Osteoblast (primary cell): ENCODE measurements at places on chromosomes 4 and X.

DNA sequence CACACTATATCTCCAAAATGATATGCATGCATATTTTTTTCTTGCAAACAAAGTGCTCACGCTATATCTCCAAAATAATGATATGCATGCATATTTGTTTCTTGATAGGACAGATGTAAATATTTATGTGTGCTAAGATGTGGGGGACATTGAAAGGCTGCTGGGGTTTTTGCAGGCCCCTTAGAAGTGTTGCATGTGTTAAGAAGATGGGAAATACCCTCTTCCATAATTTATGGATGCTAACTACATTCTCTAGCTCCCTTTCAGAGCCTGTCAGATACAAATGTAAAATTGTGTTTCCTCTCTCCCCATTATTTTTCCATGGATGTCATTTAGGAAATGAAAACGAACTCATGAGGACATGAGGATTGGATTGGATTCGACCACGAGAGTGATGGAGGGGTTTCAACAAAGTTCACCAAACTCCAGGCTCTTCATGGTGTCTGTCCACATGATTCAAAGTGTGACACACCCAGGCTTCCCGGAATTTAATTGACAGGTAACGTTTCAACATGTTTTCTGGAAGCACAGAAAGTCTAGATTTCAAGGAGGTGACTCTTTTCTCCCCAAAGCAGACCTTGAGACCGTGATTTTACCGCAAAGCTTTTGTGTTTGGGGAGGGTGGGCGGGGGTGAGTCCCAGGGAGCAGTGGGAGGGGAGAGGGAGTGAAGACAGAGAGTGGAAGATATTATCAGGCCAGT, 94.4 kb upstream of the CD99 start:
- no peak for DNase-seq

GRCh38 chrX:1430451-1430850, 22.3 kb downstream of the ASMTL start:
- no peak for DNase-seq

DNA sequence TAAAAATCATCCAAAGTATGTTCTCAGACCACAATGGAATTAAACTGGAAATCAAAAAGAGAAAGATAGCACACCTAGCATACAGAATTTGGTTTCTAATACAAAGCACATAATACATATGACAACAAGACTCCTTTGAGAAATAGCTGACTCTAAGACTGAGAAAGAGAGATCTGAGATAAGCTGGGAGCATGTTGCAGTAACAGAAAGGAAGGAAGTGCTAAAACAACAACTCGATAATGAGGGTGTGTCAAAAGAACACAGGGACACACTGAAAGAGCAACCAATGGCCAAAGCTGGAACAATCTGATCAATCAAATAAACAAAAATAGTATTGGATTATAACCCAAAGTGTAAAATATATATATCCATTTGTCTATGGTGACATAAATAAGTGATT, 586.6 kb downstream of the C4orf33 start:
- DNase-seq: no peak

DNA sequence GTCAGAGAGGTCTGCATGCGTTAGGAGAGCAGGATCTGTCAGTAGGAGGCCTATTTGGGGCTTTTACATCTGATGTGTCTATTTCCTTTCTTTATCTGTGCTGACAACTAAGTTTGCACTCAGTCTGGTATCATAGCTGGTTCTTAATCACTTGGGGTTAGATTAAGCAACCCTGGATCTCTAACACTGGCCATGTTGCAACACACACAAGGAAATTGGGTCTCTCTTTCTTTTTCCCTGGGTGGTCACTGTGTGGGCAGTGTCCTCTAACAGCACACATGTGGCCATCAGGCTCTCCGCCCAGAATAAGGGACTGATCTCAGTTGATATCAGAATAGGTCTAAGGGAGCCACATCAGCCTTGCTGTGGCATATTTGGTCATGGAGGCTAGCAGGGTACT, 38.9 kb downstream of the IGFBP7 start:
- no peak for DNase-seq

GRCh38 chr4:36172656-36173055, 71.7 kb downstream of the ARAP2 start:
- no peak for DNase-seq

GRCh38 chr4:51923343-51923742, 80.4 kb downstream of the DCUN1D4 start:
- no peak for DNase-seq

GRCh38 chr4:110414561-110414920, 61.4 kb upstream of the ENPEP start:
- no peak for DNase-seq

- DNase-seq: no peak
Observed at GRCh38 chr4:152028131-152028530, 267.3 kb upstream of the GATB start.

DNA sequence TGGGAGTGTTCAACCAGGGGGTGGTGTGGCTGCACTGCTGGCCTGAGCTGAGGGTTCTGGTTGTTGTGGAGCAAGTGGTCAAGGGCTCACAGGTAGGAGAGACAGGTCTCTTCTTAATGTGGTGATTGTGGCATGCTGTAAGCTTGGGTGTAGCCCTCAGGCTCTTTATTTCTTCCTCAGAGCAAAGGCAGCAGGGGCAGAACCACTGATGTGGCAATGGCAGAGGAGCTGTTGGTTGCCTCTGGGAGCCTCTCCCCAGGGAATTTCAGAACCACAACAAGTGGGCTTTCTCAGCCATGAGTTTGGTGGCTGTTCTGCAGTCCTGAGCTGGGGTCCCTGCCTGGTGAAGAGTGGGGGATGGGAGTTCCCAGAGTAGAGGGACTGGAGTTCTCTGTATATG, 1017.2 kb downstream of the SH3BGRL start:
- DNase-seq: no peak

GRCh38 chr4:139191373-139191772, 14.4 kb upstream of the ELF2 start:
- DNase-seq: no peak

- no peak for DNase-seq
Observed at GRCh38 chrX:71111921-71112431, 599 bp upstream of the IL2RG start.

- DNase-seq: no peak
Observed at GRCh38 chrX:29225670-29226069, 638.4 kb downstream of the IL1RAPL1 start.

- DNase-seq: no peak
Observed at GRCh38 chr4:4329496-4329895, 39.4 kb downstream of the ZBTB49 start.

DNA sequence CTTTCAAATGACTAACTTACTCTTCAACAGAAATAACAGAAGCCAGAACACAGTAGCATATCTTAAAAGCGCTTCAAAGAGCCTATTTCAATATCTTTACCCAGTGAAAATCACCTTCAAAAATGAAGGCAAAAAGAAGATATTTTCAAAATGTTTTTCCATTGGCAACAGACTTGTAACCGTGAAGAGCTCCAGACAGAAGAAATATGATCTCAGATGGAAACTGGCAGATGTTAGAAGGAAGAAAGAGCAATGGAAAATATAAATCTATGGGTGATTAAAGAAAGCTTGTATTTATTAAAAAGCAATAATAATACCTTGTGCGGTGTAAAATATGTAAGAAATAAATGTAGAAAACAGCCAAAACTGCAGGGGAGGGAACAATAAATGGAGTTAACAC, 35.7 kb downstream of the PRKG2 start:
- DNase-seq: no peak

DNA sequence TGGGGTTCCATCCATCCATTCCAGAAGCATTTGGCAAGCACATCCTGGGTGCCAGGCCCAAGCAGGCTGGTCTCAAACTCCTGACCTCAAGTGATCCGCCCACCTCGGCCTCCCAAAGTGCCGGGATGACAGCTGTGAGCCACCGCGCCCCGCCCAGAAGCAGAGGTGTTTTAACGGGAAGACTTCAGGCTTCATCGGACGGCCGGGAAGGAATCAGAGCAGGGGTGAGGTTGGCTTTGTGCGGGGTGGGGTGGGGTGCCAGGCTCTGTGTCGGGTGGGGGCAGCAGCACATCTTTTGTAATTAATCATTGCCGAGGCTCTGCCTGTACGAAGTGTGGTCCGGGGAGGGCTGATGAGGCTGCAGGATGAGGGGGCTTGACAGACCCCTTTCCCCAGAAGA, 5.1 kb upstream of the SLC25A6 start:
- DNase-seq: no peak

- no peak for DNase-seq
Observed at GRCh38 chr4:17544205-17544604, 29.2 kb downstream of the CLRN2 start.

- DNase-seq: no peak
Observed at GRCh38 chr4:3186609-3187008, 62.4 kb upstream of the MSANTD1 start.

GRCh38 chr4:144905286-144905685, 192.7 kb downstream of the ANAPC10 start:
- DNase-seq: no peak

DNA sequence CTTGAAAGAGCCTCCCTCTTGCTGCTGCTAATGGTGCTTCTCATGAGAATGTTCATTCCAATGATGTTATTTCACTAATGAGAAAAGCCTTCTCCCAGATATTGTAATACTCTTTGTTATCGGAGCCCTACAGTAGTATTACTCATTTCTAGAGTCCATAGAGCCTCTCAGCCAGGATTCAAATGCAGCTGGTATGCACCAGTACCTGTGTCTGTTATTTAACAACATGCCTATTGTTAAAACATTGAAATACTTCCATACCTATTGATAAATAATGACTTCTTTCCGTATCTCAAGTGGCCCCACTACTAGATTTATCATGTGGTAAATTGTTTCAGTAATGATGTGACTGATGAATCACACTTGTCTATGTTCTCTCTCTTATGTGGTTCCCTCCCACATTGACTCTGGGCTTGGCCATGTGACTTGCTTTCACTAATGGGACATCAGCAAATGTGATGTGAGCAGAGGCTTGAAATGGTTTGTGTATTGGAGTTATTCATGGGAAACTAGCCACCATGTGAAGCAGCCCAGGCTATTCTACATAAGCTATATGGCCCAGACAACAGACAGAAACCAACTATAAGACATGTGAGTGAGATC, 207.6 kb downstream of the THOC2 start:
- no peak for DNase-seq

- no peak for DNase-seq
Observed at GRCh38 chr4:89904524-89904923, 9.9 kb downstream of the MMRN1 start.

GRCh38 chr4:62928483-62928882, 1480.8 kb downstream of the TECRL start:
- no peak for DNase-seq

DNA sequence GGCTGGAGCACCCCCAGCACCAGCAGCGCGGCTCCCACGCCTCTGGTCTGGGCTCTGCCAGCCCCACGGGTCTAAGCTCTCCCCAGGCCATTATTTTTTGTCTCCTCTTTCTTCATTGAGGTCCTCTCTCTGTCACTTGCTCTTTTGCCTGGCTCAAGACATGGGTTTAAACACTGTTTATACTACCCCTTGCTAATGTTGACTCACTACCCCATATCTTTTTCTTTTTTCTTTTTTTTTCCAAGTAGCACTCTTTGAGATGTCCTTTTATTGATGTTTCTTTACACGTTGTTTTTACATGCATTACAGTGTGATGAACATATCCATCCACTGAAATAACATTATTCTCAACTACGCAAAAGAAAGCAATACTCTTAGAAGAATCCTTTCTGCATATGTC, 1.7 kb upstream of the ERVMER34-1 start:
- peak; percentile 66 for DNase-seq

- peak; percentile 56 for DNase-seq
Observed at GRCh38 chrX:107579956-107580355, 48.4 kb upstream of the PRPS1 start.

DNA sequence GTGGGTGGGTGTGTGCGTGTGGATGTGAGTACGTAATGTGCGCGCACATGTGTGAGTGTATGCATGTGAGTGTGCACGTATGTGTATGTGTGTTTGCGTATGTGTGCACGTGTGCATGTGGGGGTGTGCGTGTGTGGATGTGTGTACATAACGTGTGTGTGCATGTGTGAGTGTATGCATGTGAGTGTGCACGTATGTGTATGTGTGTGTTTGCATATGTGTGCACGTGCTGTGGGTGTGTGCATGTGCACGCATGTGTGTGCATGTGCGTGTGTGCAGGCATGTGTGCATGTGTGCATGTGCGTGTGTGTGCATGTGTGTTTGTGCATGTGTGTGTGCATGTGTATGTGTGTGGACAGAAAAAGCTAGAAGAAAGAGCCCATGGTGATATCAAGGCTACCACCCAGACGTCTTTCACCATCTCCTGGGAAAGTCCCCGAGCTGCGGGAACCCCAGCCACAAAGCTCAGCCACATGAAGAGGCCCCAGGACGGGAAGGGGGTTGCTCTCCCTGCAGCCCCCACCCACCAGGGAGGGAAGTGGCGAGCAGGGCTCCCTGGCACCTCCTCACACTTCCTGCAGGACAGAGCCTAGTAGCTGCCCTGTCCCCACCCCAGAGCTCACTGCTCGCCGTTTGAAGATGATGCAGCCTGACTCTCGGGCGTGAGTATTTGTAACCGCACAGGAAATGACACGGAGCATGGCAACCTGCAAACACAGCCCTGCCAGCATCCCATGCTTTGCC, 108.3 kb downstream of the DCTD start:
- peak; percentile 87 for DNase-seq

- DNase-seq: no peak
Observed at GRCh38 chr4:81040012-81040659, 9.6 kb downstream of the BMP3 start.

DNA sequence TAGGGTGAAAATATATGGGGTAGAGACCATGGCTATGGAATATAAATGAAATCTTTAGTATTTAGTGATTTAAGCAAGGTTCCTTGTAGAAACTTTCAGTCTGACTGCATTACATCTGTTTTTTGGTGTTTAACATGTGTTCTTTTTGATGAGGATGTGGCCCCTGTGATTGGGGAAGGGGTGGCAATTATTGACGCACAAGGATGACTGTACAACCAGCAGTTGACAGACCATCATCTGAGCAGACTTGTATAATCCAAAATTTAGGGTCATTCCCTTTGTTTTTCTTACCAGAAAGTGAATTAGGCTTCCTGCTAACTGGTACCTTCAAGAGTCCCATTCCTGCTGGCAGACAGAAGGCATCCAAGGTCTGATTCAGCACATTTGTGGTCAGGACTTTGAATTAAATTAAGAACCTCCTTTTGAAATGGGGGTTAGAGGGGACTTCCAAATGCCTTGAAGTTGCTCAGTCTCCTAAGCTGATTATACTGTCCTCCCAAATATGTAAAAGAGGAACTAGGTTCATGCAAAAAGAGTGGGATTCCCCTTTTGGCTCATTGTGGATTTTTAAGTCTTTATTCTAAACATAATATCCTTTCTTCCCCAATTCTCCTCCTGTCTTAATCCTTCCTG, 112.4 kb upstream of the CXCL13 start:
- DNase-seq: no peak
